Stimulated activated CD8-positive, alpha-beta memory T cell treated with anti-CD3 and anti-CD28 coated beads, Interleukin-4, amount 100 ng/mL, for 1 hour (primary cell): ENCODE measurements at places on chromosomes 16 and 17.

DNA sequence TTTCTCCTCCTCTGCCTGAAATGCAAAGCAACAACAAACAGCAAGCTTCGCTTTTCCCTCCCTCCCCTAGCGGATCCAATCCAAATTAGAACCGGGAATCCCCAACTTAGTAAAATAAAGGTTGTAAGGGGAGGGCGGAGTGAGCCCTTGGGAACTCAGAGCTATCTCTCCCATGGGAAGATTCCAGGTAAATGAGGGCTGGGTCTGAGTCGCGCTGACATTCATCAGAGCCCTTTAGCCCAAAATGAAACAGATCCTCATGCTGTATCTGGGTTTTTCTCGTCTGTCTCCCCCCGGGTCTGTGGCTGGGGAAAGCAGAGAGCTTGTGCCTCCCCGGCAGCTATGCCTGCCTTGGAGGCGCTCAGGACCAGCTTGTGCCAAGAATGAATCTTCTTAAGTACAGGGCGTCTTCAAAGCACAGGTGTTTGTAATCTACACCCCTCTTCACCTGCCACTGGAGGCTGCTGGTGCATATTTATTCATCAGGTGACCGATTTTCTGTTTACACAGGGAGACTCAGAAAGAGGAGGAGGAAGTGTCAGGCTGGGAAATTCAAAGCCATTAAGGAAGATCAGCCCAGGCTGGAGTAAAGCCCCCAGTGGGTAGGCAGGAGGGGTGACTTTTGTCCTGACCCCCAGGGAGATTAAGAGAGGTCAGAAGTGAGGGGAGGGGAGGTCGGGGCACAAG lies 55.0 kb upstream of the GSE1 start:
- no peak for DNase-seq

DNA sequence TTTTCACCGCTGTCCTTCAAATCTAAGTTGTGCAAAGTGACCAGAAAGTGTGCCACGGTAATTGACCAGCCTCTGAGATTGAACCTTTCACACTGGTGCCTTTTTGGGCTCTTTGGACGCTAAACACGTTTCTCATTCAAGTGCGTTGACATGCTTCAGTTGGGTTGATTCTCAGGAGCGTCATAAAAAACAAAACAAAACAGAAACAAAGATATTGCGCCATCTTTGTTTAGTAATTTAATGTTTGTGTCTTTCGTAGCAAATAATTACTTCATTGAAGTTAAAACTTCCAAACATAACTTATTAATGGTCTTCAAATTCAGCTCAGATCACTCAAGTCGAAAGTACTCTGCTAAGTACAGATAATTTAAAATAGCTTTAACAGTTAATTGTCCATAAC lies 80.2 kb downstream of the OR1D5 start:
- DNase-seq = no peak

- DNase-seq = no peak
These were observed 52.8 kb upstream of the C17orf78 start for GRCh38 chr17:37322826-37323561.

DNA sequence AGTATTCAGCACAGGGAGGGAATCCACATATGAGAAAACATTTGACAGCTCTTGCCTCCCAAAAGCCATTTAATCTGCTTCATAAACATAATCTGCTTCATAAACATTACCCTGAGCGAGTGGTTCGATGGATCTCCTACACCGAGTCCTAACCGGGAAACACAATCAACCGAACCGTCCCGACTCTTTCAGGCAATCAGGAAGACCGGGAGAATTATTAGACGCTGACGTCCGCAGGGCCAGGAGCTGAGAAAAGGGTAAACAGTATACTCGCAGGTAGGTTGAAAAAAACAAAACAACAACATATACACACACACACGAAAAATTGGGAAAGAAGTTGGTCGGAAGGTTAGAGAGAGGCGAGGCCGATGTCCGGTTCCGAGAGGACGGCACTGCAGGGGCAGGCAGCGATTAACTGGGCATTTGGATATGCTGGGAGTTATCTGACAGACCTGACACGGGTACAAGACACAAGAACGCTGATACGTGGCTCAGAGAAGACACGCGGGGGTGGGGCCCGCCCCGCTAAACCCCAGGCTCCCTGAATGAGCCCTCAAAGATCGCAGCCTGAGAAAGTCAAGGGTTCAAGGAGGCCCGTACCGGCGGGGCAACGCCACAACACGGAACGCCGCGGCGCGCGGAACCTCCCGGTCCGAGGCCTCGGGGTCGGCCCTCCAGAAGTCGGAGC lies 585 bp downstream of the AP1G1 start:
- peak; percentile 31 for DNase-seq

DNA sequence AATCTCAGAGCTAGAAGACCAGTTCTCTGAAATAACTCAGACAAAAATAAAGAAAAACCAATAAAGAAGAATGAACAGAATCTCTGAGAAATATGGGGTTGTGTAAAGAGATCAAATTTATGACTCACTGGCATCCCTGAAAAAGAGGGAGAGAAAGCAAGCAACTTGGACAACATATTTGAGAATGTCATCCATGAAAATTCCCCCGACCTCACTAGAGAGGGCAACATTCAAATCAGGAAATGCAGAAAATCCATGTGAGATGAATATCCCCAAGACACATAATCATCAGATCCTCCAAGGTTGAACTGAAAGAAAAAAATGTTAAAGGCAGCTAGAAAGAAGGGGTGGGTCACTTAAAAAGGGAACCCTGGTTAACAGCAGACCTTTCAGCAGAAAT lies 32.1 kb downstream of the TANC2 start:
- no peak for DNase-seq

DNA sequence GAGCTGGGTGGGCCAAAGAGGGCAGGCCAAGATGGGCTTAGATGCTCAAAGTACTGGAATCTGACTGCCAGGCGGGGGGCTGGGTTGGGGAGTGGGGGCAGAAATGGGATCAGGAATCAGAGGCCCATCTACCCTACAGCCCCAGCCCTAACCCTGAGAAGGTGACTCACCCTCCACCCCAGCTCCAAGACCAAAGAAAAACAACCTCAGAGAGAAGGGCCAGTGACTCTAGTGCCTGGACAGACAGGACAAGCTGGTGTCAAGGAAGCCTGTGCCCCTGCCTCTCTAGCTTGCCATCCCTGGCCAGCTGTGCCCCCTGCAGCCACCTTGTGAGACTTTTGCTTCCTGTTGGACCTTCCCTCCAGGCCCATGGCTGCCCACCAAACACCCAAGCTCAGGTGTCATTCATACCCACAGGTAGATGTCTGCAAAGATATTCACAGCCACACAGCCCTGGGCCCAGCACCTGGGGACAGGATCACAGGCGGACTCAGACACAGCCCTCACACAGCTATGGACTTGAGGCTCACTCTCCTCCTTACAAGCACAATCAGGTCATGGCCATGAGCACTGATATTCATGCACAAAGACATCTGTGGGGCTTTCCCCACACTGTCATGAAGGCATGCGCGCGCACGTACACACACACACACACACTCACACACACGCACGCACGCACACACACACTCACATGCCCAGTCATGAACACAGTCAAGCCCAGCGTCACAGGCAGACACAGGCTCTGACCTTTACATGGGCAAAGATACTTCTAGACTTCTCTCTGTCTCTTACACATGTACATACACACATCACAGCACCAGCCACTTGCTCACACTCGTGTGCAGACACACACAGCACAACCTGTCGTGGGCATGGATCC lies 2.8 kb downstream of the WNT3 start:
- no peak for DNase-seq

DNA sequence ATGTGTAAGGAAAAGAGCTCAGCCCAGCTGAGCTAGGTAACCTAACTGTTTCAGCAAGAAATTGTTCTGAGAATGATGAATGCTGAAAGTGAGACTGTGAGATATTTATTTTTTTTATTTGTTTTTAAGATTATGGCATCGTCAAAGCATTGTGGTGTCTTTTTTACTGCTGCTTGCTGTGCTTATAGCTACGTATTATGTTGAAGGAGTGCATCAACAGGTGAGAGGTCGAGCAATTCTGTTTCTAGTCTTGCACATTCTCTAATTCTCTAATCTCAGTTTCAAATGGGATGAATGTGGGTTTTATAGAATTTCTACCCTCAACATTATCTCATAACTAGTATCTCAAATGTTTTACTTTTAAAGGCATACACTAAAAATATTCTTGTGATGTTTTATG lies 29.9 kb downstream of the VMP1 start:
- DNase-seq = no peak
